AML-193 (cell line): ENCODE measurements at places on chromosomes 1 and 21.
A peak's percentile ranks its signal among the peaks of the same experiment; 100 is the strongest.

GRCh38 chr1:203638103-203638475, 11.5 kb downstream of the ATP2B4 start:
- DNase-seq: no peak

DNA sequence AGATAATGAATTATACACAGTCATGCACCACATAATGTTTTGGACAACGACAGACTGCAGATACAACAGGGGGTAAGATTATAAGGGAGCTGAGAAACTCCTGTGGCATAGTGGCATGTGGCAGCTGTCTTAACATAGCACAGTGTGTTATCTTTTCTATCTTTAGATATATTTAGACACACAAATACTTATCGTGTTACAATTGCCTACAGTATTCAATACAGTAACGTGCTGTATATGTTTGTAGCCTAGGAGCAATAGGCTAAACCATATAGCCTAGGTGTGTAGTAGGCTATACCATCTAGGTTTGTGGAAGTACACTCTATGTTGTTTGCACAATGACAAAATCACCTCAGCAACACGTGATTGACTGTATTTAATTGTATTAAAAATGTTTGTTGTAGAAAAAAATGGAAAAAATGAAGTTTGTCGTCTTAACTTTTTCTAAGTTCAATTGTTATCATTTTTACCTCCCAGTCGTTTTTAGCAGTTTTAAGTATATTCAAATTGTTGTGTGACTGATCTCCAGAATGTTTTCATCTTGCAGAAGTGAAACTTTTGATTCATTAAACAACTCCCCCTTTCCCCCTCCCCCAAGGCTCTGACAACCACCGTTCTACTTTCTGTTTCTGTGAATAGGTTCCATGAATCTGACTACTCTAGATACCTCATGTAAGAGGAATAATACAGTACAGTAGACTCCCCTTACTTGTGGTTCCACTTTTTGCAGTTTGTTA, 351.0 kb upstream of the B3GALT2 start:
- no peak for DNase-seq

- no peak for DNase-seq
These were observed 125.9 kb upstream of the VAMP3 start for GRCh38 chr1:7644961-7645750.

- no peak for DNase-seq
These were observed 38.9 kb downstream of the MCOLN2 start for GRCh38 chr1:84957966-84958365.

DNA sequence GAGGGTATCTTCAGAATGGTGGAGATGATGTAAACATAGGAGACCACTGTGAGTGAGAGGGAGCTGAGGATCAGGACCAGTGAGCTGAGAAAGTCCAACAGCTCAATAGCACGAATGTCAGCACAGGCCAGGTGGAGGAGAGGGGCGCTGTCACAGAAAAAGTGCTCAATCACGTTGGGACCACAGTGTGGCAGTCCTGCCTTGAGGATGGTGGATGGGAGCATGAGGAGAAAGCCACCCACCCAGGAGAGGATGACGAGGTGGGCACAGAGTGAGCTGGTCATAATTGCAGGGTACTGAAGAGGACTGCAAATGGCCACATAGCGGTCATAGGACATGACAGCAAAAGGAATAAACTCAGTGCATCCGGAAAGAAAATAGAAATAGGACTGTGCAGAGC, 8.1 kb downstream of the OR11L1 start:
- DNase-seq: no peak

- no peak for DNase-seq
These were observed 244.9 kb downstream of the DSCAM start for GRCh38 chr21:40602080-40602479.

GRCh38 chr1:59292562-59292961, 4.3 kb upstream of the FGGY start:
- DNase-seq: peak; percentile 96
